ENCODE measurements at places on chromosomes 4 and X.

- no peak for DNase-seq
Measured at GRCh38 chr4:40562208-40562607, 67.5 kb downstream of the RBM47 start.

DNA sequence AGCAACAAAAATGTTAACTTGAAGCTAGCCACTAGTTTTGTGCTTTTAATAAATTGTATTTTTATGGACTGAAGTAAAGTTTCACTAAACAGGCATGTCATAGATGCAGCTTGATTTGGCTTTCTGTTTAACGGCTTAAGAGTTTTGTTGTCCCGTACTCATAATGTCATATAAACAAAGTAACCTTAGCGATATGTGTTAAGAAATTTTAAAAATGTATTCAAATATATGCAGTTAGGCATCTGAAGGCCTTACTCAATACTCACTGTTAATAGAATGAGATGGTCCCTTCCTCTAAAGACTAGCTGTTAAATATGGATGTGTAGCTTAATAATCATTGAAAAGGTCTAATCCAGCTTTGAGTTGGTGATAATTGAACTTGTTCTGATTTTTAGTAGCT is 1.0 kb upstream of the SCLT1 start:
- no peak for DNase-seq

DNA sequence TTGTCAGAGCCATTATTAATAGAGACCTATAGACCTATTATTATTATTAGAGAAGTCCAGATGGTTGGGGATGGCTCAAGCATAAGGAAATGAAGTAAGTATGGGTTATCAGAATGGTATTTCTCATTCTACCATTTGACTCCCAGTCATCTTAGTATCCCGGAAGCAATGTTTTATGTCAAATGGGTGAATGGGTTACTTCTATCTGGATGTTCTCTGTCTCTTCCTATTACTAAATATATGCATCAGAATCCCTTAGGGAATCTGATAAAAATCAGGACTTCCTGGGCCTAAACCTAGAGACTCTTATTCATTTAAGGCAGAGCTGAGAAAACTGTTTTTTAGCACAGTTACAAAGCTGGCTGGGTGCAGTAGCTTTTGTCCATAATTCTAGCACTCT is 149.9 kb downstream of the SLC10A7 start:
- DNase-seq: no peak

GRCh38 chr4:147064856-147065255 is 119.2 kb upstream of the TTC29 start:
- no peak for DNase-seq

DNA sequence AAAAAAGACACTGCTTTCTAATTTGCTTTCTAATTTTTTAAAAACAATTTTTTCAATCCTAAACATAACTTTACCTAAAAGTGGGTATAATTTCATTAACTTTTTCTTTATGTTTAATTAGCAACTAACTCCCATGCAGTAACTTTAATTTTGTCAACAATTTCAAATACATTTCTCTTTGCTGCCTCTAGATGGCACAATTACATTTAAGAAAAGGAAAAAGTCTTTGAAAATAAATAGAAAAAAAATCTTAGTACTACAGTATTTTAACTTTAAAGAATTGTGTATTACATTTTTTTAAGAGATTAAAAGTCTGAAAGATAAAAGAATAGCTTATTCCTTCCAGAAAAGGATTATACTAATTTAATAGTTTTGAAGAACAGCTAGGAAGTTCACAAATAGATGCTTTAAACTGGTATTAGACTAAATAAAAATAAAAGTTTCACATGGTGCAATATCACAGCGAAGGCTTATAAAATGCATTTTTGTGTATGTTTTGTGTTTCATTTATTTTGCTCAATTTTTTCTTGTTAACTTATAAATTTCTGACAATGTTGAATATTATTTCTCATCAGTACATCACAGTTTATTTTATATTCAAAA is 105.1 kb downstream of the ADGRA3 start:
- no peak for DNase-seq

DNA sequence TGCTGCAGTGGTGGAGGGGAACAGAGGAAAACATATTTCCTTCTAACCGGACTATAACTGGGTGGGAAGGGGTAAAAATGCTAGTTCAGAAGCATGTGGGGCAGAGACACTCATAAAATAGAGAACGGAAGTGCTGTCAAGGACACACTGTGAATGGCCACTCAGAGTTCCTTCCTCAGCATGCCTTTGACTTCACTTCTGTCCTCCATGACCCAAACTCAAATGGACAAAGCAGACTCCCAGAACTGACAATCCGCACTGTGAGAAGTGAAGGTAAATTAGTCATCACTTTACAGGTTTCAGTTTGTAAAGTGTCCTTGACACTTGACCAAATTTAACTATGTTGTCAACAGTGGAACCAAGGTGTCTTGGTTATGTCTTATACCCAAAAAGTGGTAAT is 30.2 kb upstream of the ELF2 start:
- DNase-seq: no peak

GRCh38 chr4:80767944-80768343 is 262.6 kb upstream of the BMP3 start:
- no peak for DNase-seq

GRCh38 chr4:51918251-51918650 is 75.3 kb downstream of the DCUN1D4 start:
- DNase-seq: no peak

Data from cortex of kidney (tissue), 1 donor.